ENCODE measurements at places on chromosomes 16 and 17.

DNA sequence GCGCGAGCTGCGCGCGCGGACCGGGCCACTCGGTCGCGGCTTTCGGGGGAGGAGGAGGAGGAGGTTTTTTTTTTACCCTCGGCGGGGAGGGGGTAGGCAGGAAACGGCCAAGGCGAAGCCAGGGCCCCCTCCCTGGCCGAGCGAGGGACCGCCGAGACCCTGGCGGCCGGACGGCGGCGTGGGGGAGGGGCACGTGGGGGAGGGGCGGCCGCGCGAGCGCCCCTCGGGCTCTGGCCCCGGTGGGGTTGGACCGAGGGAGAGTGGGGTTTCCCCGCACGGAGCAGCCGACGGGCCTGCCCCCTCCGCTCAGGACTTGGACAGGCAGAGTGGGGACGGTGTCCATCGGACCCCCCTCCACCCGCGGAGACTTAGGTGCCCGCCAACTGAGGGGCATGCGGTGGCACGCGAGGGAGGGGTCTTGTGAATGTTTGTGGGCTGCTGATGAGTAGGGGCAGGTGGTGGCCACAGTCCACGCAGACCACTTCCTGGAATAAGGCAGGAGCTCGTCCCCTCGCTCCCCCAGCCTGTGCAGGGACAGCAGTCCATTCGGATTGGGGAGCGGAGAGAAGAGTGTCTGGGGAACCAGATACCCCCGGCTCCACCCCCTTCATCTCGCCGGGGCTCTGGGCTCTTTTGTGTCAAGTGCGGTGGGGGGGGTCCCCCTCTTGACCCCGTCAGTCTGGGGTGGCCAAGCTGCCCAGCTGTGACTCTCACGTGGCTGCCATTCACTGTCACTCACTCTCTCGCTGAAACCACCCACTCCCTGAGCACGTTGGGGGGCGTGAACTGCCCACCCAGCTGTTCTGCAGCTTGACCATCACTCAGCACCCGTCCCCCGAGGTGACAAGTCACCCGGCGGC, 3.0 kb upstream of the CHD3 start:
- peak; percentile 15 for DNase-seq

- no peak for DNase-seq
Observed at GRCh38 chr17:45722161-45722560, 62.0 kb upstream of the CRHR1 start.

GRCh38 chr17:1644493-1645206, 882 bp downstream of the SCARF1 start:
- no peak for DNase-seq

- DNase-seq, result no peak
Observed at GRCh38 chr17:39618246-39618913, 8.4 kb upstream of the PPP1R1B start.

GRCh38 chr16:85514295-85514597, 98.9 kb upstream of the GSE1 start:
- DNase-seq, result no peak

DNA sequence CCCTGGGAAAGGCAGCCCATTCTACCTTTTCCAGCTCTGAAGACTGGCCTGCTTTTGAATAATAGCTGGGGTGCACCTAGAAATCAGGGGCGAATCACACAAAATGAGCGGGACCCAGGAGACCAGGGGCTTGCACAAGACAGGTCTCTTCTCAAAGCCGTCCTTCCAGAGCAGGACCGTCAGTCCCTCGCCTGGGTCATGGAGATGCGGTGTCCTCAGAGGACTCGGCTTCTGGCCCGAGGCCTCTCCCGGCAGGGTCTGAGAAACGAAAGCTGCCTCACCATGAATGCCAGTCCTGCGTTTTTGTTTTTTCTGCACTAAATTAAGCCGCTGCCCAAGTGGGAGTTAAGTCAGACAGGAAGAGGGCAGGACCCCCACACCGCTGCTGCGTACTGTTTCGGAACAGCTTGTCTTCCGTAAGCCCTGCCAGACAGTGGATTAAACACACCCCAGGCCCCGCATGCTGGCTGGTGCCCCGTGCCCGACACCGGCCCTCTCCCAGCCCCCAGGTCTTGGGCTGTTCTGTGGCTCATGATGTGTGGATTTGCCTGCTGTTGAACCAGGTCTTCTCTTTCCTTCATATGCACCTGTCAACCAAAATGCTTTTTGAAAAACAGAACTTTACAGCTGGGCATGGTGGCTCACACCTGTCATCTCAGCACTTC, 142.1 kb upstream of the RPH3AL start:
- no peak for DNase-seq

GRCh38 chr17:2797226-2797625, 988 bp downstream of the RAP1GAP2 start:
- no peak for DNase-seq

DNA sequence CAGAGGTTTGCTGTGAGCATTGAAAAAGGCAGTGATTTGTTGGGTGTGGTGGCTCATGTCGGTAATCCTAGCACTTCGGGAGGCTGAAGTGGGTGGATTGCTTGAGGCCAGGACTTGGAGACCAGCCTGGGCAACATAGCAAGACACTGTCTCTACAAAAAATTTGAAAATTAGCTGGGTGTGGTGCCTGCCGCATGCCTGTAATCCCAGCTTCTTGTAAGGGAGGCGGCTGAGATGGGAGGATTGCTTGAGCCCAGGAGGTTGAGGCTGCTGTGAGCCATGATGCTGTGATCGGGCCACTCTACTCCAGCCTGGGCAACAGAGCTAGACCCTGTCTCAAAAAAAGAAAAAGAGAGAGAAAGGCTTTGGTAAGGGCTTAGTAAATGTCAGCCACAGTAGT, 7.0 kb upstream of the NPIPB2 start:
- DNase-seq, result no peak

DNA sequence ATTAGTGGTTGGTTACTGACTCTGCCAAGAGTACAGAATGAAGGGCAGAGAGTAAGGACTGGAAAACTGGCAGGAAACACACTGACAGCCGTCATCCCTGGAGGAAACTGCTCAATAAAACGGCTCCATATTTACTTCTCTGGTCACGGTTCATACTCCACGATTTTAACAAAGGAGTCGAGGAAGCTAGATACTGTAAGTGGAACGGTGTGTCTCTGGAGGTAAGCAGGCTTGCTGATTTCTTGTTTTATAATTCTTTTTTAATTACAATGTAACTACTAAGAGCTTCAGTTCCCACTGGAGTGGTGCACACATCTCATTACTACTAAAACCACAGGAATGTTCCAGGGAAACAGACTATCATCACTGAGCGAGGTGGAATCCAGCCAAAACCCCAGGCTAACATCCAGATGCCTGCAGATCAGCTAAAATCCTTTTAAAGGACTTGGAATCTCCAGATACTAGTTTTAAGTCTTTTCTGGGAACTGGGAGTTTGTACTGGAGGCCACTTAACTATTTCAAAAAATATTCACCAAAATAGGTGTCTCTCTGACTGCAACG, 17.8 kb downstream of the SERPINF1 start:
- DNase-seq, result no peak

DNA sequence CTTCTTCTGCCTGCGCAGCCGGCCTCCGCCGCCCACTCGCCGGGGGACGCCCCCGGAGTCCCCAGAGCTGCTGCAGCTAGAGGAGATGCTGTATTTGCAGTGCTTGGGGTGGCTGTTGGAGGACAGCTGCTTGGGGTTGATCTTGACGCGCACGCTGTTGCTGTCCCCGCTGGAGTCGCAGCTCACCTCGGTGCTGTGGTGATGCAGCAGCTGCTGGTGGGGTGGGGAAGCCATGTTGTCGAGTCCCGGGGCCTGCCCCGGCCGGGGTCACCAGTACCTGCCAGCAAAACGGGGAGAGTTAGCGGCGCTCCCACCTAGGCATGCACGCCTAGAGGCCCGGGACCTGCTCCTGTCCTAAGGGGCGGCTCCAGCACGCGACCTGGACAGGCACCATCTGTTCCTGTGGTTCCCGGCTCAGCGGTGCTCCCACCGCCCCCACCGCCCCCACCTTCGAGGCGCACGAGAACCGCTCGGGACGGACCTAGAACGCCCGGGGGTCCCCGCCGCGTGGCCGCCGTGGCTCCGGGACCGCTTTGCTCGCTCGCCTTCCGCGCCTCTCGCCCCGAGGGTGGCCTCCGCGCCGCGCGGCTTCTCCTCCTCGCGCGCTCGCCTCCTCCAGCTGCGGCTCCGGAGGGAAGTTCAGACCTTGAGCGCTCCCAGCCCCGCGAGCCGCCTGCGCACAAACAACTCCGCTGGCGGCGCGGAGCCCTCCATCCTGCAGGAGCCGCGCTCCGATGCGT, 863 bp downstream of the ADCY9 start:
- DNase-seq, result no peak

- DNase-seq, result no peak
Observed at GRCh38 chr17:37676115-37676925, 33.1 kb upstream of the DDX52 start.

DNA sequence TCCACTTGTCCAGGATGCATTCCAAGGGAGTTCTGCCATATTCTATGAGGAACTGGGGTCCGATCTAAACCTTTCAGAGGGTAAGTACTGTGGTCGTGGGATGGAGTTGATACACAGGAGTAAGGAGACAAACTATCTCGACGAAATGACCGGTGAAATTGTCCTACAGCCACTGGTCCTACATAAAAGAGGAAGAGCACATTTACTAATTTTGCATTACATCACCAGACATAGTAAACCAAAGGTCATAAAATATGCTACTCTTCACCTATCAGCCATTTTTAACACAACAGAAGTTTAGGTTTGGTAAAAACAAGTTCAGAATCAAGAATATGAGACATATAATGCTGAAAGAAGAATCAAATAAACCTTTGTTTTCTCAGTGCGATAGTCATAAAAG, 8.1 kb downstream of the HSF5 start:
- no peak for DNase-seq

- DNase-seq, result no peak
Observed at GRCh38 chr17:33469911-33470310, 176.8 kb upstream of the ASIC2 start.

DNA sequence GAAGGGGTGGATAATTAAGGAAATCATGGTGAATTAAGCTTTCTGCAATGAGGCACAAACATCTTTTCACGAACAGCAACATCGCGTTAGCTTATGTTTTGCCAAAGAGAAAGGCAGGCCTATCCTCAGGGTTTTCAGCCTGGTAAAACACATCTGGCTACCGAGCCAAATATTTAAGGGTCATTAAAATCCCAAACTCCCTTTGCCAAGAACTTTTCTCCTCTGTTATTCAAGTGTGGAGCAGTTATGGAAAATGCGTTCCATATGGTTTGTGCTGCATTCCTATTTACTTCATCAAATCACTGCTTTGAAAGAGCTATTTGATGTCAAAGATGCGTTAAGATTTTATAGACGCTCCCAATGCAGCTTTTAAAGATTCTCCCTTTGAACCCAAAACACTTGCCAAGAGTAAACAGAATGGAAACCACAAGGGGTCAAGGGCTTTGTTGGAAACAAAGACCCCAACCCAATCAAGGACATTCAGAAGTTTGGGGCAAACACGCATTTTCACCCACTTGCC, 308.3 kb upstream of the CDH5 start:
- DNase-seq, result no peak

DNA sequence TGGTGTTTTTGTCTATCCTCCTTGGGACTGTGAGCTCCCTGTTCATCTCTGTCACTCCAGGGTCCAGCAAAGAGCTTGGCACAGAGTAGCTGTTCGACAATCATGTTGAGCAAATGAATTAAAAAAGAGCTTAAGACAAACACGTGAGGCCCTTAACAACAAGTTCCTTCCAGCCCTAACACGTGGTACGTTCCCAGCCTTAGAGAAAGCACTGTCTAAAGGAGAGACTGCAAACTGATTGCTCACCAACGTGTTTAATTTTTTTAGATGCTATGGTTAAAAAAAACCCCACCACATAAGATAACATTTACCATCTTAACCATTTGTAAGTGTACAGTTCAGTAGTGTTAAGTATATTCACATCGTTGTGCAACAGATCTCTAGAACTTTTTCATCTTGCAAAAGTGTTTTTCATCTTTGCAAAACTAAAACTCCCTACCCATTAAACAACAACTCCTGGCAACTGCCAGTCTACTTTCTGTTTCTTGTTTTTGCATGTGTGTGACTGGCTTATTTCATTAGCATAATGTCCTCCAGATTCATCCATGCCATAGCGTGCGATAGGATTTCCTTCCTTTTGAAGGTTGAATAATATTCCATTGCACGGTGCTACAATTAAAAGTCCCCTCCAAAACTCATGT, 28.2 kb downstream of the LAT start:
- no peak for DNase-seq

- DNase-seq, result no peak
Observed at GRCh38 chr16:50273888-50274325, 7.6 kb downstream of the ADCY7 start.

Measured in stimulated activated CD8-positive, alpha-beta memory T cell treated with anti-CD3 and anti-CD28 coated beads, Interleukin-2, amount 100 ng/mL, for 1 hour (primary cell).